Stimulated activated CD4-positive, alpha-beta T cell treated with anti-CD3 and anti-CD28 coated beads, Interleukin-2, amount 100 ng/mL, for 48 hours (primary cell): ENCODE measurements at places on chromosomes 2 and 18.

DNA sequence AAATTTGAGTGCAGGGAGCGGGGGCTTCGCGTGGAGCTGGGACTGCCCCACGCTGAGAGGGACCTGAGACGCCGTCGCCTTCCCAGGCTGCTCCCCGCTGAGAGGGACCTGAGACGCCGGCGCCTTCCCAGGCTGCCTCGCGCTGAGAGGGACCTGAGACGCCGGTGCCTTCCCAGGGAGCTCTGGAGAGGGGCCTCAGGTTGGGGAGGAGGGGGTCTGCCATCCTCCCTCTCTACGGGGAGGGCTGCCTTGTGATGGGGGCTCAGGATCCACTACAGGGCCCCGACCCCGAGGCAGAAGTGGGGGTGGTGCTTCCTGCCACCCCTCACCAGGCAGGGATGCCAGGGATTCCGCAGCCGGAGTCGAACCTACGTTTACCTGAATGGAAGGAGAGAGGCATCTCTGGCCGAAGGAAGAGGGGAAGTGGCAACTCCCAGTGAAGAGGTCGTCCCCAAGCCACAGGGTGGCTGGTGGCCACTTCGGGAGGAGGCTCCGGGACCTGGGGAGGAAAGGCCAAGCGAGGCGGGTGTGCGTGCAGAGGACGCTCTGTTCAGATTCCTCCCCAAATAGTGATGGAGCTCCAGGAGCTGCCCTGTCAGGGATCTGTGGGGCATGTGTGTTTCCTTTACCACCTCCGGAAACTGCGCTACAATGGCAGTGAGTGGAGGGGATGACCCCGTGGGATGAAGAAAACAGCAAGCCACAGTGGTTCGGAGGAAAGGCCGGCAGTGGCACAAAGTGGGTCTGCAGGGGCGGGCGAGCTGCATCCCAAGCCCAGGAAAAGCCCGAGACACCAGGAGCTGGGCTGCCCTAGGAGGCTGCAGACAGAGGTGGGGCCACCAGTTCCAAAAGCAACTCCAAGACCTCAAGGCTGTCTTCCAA lies 108.2 kb upstream of the CTDP1 start:
- no peak for DNase-seq

DNA sequence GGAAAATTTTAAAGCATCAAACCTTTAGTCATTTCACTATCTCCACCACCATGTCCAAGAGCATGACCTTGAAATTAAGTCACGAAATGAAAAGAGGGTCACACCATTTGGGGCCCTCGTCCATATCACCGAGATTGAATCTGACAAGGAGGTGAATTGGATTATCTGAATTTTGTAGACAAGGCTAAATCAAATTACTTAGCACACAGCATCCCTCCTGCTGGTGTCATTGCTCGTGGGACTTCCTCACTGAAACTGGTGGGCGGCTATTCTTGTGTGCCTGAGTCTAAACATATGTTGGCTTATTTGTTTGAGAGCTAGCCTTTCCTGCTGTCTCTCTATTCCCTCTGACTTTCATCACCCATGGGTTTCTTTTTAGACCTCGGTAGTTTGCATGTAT lies 64.6 kb upstream of the CNGA3 start:
- DNase-seq = no peak

- no peak for DNase-seq
Observed at GRCh38 chr18:62088156-62088555, 98.7 kb downstream of the PIGN start.

DNA sequence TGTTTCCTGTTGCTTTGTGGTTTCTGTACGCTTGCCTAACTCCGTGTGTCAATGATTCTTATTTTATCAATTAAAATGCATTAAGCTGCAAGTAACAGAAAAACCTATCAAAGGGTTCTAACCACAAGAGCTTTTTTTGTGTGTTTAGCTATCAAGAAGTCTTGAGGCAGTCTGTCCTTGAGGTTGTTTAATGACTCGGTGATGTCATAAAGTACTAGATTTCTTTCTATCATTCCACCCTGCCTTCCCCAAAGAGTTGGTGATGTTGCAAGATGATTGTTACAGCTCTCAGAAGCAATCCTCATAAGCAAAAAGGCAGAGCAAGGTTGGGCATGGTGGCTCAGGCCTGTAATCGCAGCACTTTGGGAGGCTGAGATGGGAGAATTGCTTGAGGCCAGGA lies 51.9 kb upstream of the SPTBN1 start:
- no peak for DNase-seq

- DNase-seq = no peak
Observed at GRCh38 chr2:152520759-152521158, 185.8 kb downstream of the FMNL2 start.

- no peak for DNase-seq
Observed at GRCh38 chr18:79129120-79129519, 59.9 kb downstream of the ATP9B start.

DNA sequence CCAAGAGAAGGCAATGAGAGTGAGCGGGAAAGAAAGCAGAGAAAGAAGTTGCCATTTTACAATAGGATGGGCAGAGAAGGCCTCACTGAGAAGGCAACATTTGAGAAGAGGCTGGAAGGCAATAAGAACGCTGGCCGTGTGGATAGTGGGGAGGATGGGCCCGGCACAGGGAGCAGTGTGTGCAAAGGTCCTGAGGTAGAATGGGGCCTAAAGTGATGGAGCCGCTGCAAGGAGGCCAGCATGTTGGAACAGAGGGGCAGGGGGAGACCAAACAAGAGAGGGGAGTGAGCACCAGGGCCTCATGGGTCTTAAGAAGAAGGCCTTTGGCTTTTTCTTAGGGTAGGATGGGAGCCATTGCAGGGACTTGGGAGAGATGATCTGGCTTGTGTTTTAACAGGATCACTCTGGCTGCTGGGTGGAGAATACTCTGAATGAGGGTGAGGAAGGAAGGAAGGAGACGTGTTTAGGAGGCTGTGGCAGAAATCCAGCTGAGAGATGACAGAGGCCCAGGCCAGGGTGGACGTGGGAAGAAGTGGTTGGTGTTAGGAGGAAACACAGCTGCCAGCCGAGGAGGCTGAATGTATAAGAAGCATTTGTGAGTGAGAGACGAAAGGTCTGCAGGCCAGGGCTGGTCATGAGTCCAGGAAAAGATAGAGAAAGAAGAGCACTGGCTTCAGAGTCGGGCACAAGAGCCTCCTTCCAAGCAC lies 159.8 kb downstream of the KLHL29 start:
- DNase-seq = no peak

DNA sequence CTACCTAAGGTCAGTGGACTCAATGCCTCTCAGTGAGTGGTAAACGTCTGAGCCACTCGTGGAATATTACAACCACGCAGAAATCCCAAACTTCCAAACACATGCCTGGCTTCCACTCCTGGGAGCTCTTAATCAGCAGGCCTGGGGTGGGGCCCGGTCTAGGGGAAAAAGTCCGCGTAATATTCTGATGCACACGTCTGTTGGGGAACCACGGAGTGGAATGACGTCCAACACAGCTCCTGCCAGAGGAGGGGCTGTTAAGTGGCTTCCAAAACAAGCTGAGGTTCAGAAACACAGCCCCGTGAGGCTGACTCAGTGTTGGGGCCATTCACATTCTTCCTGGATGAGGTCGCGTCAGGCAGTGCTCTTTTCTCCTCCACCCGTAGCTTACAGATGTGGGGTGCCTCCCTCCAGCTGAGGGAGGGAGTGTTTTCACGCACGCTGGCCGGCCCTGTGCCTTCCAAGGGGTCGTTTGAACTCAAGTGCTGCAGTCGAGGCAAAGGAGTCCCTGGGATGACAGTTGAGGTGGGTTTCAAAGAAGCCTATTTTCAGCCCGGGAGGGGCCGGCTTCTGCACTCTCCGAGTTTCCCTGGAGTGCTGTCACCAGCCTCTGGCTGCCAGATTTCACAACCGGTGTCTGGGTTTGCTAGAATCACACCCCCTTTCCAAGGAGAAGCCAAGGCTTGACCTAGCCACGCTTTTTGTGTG lies 73.1 kb downstream of the ACKR3 start:
- no peak for DNase-seq

DNA sequence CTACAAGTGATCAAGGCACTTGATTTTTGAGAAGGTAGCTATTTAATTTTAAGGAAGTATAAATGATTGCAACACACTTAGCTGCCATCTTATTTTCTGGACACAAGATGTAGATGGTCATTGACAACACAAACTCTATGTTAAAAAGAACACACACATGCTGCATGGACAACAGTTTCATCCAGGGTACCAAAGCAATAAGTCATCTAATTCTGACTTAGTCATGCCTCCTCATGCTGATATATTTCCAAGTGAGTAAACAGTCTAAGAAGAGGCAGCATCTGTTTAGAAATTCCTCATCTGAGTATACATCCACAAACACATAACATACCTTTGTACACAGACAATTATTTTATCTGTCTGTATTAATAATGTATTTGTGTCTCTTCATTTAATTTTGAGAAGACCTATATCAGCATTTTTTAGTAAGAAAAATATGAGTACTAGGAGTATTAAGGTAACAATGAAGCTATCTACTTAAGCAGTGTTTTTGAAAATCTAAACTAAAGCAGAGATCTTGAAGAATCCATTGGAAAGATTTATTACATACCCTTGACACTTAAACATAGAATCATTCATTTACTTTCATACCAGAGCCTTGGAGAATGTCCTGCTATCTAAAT lies 84.9 kb downstream of the SCN1A start:
- no peak for DNase-seq

DNA sequence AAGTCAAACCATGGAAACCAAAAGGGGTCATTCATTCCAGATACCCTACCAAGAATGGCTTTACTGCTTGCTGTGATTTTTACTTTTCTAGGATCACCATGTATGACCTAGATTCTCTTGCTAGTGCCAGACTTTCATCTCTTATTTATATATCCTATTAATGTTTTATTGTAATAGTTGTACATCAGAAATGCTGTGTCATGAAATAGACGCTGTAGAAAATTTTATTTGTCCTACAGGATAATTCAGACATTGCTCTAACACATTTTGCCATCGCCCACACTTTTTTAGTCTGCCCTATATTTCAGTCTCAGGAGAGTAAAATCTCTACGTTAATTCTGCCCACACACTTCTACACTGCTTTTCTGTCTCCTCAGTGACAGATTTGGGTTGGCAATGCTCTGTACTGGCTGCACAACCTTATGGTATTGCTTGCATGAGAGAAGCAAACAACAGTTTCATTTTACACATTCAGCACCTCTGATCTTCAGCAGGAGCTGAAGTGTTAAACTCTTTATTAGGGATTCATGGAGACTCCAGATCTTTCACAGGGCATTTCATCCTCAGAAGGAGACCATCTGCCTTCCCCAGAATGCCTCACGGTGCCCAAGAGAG lies 871.8 kb upstream of the CHAC2 start:
- no peak for DNase-seq

- peak; percentile 58 for DNase-seq
Observed at GRCh38 chr2:47783486-47784351, 774 bp downstream of the MSH6 start.

GRCh38 chr18:75548353-75548905 lies 120.9 kb upstream of the SMIM21 start:
- no peak for DNase-seq

DNA sequence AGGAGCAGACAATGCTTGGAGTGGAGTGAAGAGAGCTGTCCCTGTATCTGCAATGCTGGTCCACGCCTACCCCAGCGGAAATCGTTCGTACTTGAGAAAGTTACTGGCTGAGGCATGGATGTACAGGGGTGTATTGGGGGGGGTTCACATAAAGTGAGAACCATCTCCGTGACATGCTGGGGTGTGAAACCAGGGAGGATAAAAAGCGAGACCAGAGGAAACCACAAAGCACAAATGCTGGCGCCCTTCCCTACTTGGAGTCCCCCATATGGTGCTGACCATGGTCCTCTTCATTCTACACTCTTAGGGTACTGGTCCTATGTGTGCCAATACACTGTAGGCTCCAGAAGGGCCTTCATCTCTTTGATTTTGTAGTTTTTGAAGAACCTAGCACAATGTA lies 244.1 kb downstream of the L3MBTL4 start:
- no peak for DNase-seq

GRCh38 chr2:133986081-133986837 lies 267.6 kb upstream of the MGAT5 start:
- no peak for DNase-seq

GRCh38 chr18:3213300-3214059 lies 6.3 kb downstream of the MYOM1 start:
- DNase-seq = no peak

GRCh38 chr2:120999377-121000097 lies 263.9 kb downstream of the GLI2 start:
- DNase-seq = no peak

DNA sequence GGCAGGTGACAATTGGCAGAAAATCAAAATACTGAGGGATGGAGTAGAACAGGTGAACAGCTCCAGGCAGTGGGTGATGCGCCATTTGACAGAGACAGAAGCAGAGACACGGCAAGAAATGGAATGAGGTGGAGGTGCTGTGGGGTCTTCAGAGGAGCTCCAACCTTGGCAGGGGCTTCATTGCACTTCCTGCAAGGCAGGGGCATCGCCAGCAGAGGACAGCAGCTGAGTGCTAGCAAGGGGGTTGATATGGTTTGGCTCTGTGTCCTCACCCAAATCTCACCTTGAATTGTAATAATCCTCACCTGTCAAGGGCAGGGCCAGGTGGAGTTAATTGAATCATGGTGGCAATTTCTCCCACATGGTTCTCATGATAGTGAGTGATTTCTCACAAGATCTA lies 42.8 kb downstream of the CCDC68 start:
- DNase-seq = no peak

- no peak for DNase-seq
Observed at GRCh38 chr2:143429932-143430679, 300.9 kb downstream of the ARHGAP15 start.

DNA sequence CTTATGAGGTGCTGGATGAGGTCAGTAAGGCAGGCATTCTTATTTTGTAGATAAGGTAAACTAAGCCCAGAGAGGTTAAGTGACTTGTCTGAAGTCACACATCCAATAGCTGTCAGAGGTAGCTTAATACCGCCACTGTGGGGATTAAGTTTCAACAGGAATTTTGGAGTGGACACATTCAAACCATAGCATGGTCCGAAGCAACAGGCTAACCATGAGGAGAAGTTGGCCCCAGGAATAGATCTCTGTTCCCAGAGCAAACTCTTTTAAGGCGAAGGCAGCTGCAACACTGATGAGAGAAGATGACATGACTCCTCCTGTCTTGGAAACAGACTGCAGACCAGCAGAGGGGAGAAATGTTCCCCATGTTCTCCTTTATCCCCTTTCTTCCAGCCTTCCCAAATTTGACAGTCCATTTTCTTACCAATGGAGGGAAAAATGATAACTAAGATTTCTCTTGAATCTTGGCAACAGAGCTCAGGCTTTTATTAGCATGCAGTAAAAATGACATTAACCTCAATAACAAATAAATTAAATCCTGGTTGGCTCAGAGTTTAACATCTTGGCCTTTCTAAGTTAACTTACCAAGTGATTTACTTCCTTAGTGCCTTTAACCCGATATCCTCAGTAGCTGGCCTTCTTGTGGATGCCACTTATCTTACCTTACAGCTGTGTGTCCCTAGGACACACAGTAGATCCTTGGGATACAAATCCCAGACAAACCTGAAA lies 67.9 kb upstream of the STPG4 start:
- DNase-seq = no peak

DNA sequence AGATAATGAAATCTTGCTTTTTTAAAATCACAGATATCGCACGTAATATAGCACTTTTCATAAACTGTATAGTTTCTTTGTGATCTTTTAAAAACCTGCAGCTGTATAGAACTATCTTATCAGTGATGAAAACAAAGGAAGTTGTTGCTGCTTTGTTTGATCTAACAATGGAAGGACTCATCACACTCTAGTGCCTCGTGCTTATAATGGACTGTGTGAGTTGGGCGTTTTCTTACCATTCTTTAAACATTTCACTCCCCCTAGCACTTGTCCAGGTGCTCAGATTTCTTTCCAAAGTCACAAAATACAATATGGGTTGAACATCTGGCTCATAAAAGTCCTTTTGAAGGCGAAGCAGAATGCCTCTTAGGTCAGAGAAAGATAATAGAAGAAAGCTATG lies 94.8 kb upstream of the SPATS2L start:
- DNase-seq = no peak
